CD4-positive, alpha-beta T cell treated with Interleukin-17A for 1 hour (primary cell): ENCODE measurements at places on chromosomes 11 and 22.
A peak's percentile ranks its signal among the peaks of the same experiment; 100 is the strongest.

DNA sequence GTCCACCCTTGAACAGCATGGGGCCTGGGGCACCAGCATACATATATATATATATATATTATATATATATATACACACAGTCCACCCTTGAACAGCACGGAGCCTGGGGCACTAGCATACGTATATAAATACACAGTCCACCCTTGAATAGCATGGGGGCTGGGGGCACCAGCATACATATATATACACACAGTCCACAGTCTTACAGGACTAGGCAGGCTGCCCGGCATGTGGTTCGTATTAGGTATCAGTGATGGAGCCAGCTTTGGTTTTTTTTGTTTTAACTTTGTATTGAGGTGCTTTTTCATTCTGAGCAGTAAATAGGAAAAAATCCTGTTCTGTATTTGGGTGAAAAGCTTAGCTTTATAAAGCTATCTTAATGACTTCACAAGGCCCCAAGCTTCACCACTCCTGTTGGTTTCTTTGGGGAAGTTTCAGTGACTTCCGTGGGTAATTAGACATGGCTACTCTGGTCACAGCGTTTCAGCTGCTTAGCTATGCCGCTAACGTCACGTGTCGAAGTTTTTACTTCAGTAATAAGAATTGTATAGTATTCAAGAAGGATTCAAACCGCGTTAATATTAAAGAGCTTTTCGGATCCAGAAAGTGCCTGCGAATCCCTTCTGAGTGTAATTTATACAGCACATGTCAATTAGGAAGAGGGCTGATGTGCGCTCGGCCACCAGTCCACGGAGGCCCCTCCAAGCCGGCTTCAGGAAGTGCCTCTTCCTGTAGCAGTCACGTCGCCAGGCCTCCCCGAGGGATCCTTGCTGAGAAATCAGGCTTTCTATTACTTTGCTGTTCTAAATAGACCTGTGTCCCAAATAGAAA lies 179.7 kb downstream of the TBC1D22A start:
- no peak for DNase-seq

DNA sequence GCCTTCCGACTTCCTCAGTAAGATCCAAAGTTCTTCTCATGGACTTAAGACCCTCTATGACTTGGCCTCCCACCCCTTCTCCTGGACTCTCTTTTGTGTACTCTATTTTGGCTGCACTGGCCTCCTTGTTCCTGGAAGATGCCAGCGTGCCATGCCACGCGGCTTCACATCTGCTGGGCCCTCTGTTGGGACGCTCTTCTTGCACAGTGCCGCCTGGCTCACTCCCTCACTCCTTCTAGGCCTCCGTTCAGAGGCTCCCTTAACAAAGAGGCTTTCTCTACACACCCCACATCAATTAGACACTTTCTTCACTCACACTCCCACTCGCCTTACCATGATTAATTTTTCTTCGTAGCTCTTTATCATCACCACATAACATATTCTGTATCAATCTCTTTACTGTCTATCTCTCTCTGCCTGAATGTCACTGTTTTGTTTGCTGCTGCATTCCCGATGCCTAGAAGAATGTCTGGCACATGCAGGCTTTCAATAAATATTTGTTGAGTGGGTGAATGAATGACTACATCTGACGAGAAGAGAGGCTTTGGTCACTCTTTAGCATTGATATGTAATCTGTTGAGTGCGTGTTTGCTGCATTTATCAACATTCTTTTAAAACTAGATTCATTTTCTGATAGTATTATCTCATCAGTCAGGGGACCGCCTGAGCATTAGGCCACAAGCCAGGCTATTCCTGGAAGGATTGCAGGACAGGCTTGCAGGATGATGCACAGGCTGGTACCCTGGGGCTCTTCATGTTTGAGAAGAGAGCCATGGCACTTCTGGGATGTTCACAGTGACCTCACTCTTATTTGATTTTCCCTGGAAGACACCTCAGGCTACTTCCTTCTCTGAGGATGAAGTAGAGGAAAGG lies 60.6 kb upstream of the AMPD3 start:
- no peak for DNase-seq

GRCh38 chr11:9787981-9788521 lies 124.2 kb downstream of the SWAP70 start:
- DNase-seq: no peak

- DNase-seq: no peak
These were observed 92.0 kb upstream of the DDI1 start for GRCh38 chr11:103944251-103944940.

GRCh38 chr11:33514079-33514925 lies 186.3 kb downstream of the C11orf91 start:
- DNase-seq: no peak

GRCh38 chr22:43543522-43544288 lies 131.9 kb downstream of the MPPED1 start:
- no peak for DNase-seq

DNA sequence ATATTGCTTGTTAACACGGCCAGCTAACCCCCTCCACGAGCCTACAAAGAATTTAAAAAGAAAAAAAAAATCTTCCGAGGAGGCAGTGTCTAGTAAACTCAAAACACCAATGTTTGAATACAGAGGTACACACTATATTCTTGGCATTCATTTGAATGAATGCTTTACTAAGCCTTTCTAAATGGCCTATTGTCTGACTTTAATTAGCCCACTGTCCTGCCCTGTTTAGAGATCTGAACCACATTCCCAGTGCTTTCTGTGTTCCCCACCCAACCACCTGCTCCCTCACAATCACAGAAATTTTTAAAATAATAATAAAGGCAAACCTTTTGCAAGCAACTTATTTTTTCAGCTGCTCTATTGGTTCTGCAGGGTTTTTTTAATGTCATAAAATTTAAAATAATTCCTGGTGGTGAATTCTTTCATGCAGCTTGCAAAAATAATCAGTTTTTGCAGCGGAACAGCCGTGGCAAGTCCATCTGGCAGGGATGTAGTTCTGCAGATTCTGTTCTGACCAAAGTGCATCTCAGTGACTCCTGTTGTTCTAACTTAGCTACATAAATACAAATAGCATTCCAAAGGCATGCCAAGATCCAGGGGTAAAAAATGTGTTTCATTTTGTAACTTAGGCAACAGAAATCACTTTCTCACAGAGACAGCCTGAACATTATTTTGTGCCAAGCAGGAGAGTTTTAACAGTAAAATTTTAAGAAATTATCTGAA lies 23.8 kb downstream of the POU2AF2 start:
- no peak for DNase-seq

DNA sequence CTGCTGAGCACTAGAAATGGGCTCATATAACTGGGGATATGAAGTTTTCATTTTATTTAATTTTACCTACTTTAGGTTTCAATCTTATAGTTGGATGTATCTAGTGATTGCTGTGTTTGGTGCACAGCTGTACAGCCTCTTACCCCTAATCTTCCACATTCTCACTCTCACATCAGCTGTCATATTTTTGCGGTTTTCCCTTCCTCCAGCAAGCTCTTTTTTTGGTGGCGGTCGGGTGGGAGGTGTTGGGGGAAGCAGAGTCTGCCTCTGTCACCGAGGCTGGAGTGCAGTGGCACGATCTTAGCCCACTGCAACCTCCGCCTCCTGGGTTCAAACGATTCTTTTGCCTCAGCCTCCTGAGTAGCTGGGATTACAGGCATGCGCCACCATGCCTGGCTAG lies 445.1 kb upstream of the ISX start:
- no peak for DNase-seq

- DNase-seq: no peak
These were observed 49.7 kb downstream of the RPL27A start for GRCh38 chr11:8732324-8732670.

DNA sequence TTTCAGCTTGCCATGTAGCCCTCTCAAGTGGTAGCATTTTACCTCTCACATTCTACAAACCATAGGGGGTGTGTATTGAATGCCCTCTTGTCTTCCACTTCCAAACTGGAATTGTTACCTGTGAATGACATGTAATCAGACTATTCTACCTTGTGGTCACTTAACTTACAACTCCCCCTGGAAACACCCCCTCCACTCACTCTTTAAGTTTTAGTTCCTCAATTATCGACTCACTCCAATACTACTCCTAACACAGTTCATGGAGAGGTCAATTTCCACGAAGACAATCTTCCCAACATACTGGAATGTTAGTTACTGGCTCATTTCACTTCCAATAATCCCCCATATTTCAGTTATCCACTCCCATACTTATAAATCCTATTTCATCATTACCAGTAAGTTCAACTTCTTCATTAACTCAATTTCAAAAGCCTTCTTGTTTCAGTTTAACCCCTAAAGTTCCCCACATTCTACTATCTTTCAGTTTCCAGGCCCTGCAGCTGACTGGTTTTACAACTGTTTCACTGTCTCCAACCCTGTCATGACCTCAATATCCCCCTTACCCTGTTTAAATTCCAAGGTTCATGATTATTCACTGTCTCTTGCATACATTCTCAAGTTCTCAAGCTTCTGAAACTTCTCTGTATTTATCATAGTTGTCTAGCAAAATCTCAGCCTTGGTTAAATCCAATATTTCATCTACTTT lies 92.5 kb downstream of the C11orf87 start:
- DNase-seq: no peak

- no peak for DNase-seq
These were observed 143.1 kb upstream of the DDI1 start for GRCh38 chr11:103893371-103893770.

- no peak for DNase-seq
These were observed 162.3 kb downstream of the LARGE1 start for GRCh38 chr22:33757802-33758483.

- no peak for DNase-seq
These were observed 28.5 kb downstream of the UQCR10 start for GRCh38 chr22:29795663-29796062.

- no peak for DNase-seq
These were observed 13.8 kb downstream of the UQCR10 start for GRCh38 chr22:29780748-29781676.

- no peak for DNase-seq
These were observed 16.3 kb upstream of the SUSD2 start for GRCh38 chr22:24164940-24165339.

GRCh38 chr11:35610631-35611030 lies 7.6 kb upstream of the FJX1 start:
- DNase-seq: no peak

DNA sequence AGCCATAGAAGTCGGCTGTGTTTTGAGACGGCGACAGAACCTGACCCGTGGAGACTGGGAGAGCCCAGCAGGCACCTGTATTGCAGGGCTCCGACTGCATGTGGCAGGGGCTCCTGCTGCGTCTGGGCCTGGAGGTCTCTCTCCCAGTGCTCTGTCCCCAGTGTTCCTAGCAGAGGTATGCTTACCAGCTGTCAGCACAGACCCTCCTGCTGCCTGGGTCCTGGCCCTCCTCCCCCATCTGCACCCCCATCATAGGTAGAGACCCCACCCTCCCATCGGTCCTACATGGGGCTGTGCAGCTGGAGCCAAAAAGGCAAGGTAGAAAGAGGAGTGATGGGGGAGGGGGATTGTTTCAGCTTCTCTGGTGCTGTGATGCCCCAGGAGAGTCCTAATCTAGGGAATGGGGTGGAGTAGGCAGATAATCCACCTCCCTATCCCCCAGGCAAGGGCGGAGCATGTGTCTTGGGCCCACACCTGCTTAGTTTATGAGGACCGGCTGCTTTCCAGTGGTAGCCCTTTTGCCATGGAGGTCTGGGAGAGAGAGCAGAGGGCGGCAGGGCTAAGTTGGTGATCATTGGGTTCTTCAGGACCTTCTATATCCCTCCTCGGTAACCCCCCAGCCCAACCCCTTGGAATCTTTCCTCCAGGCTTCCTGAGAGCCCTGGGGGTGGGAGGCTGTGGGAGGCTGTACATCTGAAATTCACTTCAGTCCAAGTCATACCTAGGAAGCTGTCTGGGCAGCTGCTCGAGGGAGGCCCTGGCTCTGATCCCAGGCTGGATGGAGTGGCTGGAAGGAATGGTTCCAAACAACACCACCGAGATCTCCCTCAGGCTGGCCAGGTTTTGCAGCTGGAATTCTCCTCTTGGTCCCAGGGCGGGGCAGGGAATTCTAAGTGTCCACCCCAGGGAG lies 5.3 kb downstream of the SLC7A4 start:
- no peak for DNase-seq

DNA sequence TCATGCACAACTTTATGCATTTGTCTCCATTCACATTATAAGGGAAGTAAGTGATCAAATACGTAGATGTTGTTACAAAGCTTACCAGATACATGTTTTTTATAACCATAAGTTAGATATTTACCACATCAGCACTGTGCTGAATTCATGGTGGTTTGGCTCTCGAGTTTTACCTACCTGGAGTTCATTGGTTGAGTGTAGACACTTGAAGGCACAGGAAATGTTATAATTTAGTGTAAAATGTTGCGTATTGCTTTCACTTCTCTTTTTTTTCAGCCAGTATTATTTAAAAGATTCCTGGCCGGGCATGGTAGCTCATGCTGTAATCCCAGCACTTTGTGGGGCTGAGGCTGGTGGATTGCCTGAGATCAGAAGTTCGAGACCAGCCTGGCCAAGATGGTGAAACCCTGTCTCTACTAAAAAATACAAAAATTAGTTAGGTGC lies 53.1 kb upstream of the GRK2 start:
- peak; percentile 18 for DNase-seq

DNA sequence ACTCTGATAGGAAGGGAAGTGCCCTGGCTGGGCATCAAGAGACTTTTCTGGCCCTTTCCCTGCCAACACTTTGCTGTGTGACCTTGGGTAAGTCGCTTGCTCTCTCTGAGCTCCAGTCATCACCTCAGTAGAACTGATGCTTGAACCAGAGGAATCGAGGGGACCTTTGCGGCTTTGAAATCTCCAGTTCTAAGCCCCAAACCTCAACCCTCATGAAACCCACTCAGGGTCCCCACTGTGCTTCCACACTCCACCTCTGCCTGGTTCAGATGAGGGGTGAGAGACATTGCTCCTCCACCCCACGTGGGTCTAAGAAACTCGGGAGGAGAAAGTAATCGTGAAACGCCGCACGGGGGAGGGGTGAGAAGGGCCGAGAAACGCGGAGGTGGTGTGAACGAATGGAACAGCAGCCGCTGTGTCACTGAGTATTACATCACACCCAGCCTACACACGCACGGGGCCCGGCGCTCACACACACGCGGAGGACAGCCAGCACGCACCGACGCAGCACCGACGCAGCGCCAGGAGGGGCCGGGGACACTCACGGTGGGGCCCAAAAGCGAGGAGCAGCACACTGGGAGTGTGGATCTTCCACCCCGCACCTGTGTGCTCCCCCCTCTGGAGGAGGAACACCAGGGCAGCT lies 4.3 kb downstream of the RTN4RL2 start:
- no peak for DNase-seq

- DNase-seq: no peak
These were observed 16.1 kb upstream of the EXPH5 start for GRCh38 chr11:108609682-108610081.

GRCh38 chr22:48376936-48377712 lies 1450.5 kb downstream of the BRD1 start:
- no peak for DNase-seq

- no peak for DNase-seq
These were observed 25.8 kb downstream of the KIAA1671 start for GRCh38 chr22:24978308-24978707.

- DNase-seq: no peak
These were observed 2.2 kb downstream of the RIN1 start for GRCh38 chr11:66333896-66334604.
